Mesenteric fat pad (tissue), 1 donor: ENCODE measurements at places on chromosomes 6 and 20.

GRCh38 chr6:30840935-30841643 lies 43.2 kb upstream of the DDR1 start:
- no peak for DNase-seq

GRCh38 chr6:16205377-16206144 lies 32.8 kb upstream of the GMPR start:
- DNase-seq = no peak

GRCh38 chr20:56453352-56453751 lies 15.1 kb upstream of the RTF2 start:
- DNase-seq = no peak

DNA sequence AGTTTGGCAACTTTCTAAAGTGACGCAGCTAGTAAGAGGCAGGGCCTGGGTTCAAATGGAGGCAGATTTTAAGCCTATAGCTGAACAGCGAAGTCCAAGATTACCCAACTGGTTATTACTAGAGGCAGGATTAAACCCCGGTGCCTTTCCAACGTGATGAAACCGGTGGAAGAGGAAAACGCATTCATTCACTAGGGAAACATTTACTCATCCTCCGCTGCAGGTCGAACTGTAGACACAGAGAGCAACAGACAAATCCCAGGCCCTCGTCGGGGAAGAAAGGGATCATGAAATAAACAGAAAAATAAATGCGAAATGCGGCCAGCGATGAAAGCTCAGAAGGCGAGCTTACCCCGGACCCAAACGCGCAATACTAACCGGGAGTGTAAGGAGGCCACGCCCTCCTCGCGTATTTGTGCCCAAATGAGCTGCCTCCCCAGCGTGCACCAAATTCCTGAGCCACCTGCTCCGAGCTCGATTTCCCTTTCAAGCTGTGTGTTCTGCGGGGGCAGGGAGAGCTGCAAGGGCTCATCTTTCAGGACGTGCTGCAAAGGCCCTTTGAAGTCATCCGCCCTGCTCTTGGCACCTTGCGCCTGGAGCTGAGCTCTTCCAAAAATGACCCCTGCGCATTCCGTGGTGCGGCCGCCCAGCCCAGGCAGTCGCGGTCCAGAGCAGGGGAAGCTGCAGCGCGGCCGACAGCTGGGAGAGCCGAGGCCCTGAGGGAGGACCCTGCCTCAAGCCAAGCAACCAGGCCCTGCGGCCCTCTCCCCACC lies 46.9 kb downstream of the PDYN start:
- peak; percentile 79 for DNase-seq

GRCh38 chr6:67956352-67956751 lies 678.7 kb upstream of the ADGRB3 start:
- DNase-seq = no peak

DNA sequence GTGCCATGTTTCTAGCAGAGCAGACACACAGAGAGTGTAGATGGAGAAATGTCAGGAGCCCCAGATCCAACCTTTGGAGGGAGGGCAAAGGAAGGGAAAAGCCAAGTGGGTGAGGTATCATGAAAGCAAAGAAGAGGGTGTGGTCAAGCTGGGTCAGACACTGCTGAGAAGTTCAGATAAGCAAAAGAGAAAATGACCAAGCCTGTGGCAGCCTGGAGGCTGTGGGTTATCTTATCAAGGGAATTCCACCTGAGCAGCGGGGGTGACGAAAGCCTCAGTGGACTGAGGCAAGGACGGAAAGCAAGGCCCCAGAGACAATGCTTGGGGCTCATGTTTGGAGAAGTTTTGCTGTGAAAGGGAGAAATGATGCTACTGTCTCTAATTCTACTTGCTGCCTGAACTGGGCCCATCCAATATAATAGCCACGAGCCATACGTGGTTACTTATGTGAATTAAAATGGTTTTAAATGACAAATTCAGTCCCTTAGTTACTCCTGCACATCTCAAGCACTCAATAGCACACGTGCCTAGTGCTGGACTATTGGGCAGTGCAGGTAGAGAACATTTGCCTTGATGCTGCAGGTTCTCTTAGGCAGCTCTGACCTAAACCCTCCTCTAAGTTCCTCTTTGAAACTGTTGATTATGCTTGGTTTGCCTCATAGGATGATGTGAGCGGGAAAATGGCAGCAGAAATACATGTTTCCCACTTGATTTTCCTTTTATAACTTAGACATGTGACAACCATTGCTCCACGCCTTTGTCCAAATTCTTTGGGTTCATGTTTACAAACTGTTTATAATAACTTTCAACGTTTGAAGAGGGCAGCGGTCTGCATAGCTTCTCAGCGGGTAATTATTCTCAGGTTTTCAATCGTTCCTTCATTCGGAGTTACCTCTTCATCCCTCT lies 63.7 kb downstream of the SLC22A23 start:
- no peak for DNase-seq

- no peak for DNase-seq
Measured at GRCh38 chr6:54003316-54003715, 107.9 kb upstream of the MLIP start.

GRCh38 chr6:153027480-153027879 lies 25.0 kb upstream of the MTRF1L start:
- DNase-seq = no peak

DNA sequence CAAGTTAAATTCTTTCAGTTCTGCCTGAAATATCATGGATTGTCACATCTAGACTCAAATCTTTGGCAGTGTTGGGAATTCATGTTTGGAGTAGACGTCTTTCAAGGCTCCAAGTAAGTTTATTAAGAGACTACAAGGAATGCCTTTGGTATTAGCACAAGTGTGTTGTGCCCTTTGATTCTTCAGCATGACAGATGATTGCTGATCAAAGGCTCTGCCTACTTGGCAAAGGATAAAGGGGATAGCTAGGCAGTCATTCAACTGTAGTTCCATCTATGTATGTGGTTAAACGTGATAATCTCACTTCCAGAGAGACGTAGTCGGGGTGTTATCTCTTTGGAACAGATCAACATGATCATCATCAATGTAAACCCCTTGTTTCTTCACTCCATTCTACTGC lies 86.2 kb downstream of the SPTLC3 start:
- no peak for DNase-seq

DNA sequence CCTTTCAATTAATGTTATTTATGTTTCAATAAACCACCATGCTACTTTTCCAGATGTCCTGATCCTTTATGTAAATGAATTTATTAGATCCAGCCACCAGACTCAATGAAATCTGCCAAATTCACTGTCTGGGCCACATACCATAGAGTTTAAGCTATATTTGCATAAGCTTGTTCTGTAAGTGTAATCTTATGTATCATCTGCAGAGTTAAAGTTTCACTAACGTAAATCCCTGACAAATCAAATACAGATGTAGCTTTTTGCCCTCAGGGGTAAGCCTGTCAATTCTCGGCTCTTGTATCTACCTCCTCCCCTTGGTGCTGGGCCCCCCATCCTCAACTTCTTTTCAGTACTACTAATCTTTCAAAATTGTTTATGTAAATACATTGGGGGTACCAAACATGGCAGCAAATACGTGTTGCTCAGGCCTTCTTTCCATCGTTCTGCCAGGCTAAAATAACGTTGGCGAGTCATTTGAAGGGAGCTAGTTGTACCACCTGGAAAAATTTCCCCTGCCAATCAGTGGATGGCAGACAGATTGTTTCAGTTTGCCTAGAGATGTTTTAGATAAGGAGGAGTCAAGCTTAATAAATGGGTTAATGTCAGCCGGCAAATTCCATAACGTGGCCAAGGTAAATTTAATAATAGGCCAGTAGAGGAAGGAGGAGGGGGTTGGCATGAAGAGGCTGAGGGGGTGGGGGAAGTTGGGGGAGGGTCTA lies 79.6 kb downstream of the RPS12 start:
- DNase-seq = no peak

GRCh38 chr20:44207126-44207723 lies 3.3 kb downstream of the OSER1 start:
- no peak for DNase-seq

DNA sequence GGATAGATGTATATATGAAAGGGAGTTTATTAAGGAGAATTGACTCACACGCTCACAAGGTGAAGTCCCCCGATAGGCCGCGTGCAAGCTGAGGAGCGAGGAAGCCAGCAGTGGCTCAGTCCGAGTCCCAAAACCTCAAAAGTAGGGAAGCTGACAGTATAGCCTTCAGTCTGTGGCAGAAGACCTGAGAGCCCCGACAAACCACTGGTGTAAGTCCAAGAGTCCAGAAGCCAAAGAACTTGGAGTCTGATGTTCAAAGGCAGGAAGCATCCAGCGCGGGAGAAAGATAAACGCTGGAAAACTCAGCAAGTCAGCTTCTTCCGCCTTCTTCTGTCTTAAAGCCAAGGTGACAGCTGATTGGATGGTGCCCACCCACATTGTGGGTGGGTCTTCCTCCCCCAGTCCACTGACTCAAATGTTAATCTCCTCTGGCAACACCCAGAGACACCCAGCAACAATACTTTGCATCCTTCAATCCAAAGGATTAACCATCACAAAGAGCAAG lies 102.6 kb upstream of the GJE1 start:
- no peak for DNase-seq

GRCh38 chr6:133645966-133646740 lies 242.8 kb upstream of the TCF21 start:
- no peak for DNase-seq

- DNase-seq = no peak
Measured at GRCh38 chr20:7147220-7147601, 379.7 kb downstream of the BMP2 start.

- DNase-seq = no peak
Measured at GRCh38 chr6:151869787-151870186, 62.3 kb downstream of the ESR1 start.

DNA sequence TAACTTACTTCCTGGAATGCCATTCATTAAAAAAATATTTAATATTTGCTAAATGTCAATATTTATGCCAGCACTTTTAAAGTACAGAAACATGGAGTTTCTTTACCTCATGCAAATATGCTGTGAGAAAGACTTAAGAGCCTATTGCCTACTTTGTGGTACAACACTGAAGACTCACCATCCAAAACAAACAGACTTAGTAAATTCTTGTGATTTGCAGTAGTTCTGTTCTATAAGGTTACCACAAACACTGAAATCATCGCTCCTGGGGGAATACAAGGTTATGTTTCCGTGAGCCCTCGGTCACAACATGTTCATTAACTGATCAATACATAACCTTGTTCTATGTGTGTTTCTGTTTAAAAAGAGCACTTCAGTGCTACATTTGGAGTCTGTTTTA lies 78.3 kb downstream of the ATG5 start:
- no peak for DNase-seq

DNA sequence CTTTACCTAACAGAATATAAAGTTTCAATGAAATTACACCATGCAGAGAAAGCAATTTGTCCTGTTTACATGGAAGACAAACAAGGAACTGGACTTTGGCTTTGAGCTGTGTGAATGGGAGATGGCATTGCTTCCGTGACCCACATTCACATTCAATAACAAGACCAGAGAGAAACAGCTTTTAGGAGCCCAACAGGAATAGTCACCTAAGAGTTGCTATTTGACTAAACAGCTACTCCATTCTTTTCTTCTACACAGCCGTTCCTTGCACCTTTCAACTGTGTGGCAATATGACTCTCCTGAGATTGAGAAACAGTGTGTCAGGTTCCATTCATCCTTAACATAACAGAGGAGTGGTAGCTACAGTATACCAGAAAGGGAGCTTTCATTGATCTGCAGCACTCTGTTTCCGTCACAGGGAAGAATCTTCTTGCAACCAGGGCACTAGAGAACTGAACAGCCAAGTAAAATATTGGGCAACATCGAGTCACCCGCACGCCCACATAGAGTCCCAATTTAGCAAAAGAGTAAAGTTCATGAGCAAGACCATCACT lies 355.1 kb downstream of the HAO1 start:
- DNase-seq = no peak

GRCh38 chr6:144990784-144991183 lies 705.6 kb downstream of the UTRN start:
- DNase-seq = no peak

GRCh38 chr20:49482621-49483017 lies at the start of gene KCNB1:
TSS of gene KCNB1 (minus strand) at chr20:49482668. CDS start at chr20:49482480, 188 bp downstream.
- DNase-seq = no peak

DNA sequence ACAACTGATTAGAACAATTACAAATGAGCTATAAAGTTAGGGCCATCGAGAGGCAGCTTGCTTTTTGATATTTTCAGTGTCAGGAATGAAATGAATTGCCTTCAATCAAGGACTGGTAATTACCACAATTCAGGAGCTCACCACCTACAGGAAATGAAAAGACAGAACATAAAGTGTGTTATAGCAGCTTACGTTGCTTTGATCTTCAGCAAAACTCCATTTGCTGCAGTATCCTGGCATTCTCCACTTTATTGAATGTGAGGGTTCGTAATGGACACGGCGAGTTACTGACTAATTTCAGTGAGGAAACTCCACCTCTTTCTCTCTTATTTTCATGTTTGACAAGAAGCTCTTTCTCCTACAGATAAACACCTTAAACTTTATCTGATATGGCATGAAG lies 440.0 kb upstream of the HSF2 start:
- DNase-seq = no peak

GRCh38 chr6:78947962-78948361 lies 80.6 kb downstream of the IRAK1BP1 start:
- no peak for DNase-seq

- no peak for DNase-seq
Measured at GRCh38 chr6:23088761-23089160, 519.4 kb downstream of the HDGFL1 start.

DNA sequence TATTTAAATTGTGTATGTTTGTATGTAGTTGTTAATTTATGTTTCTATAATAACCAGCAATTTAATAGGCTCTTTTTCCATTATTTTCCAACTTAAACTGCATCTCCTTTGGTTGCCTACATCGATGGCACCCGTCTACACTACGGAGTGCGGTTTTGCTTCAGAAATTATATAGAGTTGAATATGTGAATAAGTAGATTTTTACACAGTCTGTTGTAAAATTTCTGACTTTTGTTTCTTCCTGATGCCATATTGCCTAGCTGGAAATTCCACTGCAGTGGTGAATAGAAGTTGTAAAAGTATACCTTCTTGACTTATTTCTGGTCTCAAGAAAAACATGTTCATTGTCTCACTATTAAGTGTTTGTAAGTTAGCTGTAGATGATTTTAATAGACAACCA lies 404.1 kb upstream of the EPHA7 start:
- DNase-seq = no peak

- no peak for DNase-seq
Measured at GRCh38 chr6:157005940-157006339, 228.8 kb downstream of the ARID1B start.

- DNase-seq = no peak
Measured at GRCh38 chr20:12970372-12970821, 38.4 kb upstream of the SPTLC3 start.
